ENCODE measurements at places on chromosomes 6 and 20.

DNA sequence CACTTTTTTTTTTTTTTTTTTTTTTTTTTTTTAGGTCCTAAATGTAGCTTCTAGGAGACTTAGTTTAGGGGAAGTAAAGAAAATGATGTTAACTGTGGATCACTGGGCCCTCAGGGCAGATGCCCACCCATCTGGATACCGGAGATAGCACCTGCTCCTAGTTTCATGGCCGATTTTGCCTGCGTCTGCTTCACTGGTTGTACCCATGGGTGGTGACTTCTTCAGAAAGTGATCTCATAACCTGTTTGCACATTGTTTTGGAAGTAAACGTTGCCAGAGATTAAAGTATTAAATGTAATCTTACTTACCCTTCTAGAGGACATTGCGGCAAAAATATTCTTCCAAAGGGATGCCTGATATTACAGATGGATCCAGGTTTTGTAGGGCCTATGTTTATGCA, 79.8 kb upstream of the SGK1 start:
- no peak for DNase-seq

DNA sequence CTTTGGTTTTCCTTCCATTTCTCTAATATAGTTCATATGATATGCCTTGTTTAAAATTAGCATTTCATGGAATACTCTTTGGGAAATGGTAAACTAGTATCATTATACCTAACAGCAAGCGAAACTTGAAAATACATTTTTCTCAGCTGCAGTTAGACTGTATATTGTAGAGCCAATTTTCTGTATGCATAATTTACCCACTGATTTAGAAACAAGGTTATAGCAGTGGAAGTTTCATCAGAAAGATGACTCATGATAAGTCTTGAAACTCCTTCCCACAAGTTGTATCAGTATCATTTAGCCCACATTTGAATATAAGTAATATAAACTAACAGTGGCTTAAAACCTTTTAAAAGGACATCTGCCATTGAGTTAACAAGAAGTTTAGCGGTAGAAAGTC, 164.8 kb upstream of the BMP5 start:
- DNase-seq: no peak

- peak; percentile 37 for DNase-seq
Measured at GRCh38 chr6:168214586-168215104, 104.9 kb downstream of the DACT2 start.

DNA sequence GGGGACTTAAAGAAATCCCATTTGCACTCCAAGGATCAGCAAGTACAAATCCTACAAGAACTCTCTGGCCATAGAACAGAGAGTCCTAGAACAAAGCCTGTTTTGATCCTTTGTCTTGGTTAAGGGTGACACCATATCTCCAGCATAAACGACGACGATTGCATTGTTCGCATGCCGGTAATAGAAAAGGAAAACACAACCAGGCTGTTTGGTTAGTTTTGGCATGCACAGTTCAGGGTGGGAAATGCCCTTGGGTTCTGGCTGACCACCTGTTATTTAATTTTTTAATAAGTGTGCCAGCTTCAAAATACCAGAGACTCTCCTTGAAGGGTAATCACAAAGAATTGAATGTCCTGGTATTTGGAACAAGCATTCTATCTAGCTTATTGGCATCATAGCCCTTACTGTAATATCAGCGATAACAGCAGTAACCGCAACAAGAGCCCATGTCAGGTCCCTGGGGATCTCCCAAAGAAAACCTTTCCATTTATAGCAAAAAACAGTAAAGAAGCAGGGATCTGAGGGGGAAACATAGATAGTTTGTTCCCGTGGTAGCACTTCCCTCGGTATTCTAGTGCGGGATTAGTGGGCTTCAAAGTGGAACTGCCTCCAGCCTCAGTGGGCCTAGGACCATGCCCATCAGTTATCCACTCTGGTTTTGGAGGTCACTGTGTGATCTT, 77.1 kb downstream of the TMEM170B start:
- no peak for DNase-seq

- DNase-seq: peak; percentile 77
Measured at GRCh38 chr6:106974999-106975737, 639 bp upstream of the CD24 start.

DNA sequence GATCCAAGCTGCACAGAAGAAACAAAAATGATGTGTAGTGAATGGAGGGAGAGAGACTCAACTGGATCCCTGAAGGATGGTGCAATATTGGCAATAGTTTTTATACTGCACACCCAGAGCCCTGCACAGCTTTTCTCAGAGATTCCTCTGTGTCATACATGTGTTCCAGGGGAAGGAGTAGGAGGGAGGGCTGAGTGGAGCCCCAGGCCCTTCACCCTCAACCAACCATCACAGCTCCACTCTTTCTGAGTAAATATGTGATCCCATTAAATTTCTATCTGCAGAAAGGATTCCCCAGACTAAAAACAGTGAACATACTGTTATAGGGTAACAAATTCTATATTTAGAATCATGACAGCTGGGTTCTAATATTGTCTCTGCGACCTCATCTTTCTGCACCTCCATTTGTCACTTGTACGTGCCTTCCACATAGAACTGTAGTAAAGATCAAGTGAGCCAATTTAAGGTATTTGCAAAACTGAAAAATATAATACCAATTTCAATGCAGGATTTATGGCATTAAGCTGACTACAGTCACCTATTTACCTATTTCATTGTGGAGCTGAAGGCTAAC, 421.4 kb upstream of the NRSN1 start:
- DNase-seq: no peak

DNA sequence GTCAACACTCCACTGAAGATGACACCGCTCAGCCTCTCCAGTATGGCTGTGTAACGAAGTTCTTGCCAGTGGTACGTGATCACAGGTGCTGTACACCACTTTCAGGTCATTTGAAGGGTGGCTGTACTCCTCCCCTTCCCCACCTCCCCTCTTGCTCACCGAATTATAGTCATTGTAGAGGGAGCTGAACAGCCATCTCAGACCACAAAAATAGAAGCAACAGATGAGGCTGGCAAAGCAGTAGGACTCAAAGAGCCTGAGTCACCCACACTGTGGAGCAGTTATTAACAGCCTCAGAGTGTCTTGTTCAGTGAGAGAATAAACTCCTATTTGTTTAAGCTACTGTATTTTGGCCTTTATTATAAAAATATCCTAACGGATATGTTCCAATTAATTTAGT, 192.5 kb upstream of the MCHR2 start:
- DNase-seq: no peak

GRCh38 chr20:23433628-23434027, 5.9 kb upstream of the CSTL1 start:
- no peak for DNase-seq

- DNase-seq: no peak
Measured at GRCh38 chr6:4388675-4389074, 253.3 kb upstream of the ECI2 start.

DNA sequence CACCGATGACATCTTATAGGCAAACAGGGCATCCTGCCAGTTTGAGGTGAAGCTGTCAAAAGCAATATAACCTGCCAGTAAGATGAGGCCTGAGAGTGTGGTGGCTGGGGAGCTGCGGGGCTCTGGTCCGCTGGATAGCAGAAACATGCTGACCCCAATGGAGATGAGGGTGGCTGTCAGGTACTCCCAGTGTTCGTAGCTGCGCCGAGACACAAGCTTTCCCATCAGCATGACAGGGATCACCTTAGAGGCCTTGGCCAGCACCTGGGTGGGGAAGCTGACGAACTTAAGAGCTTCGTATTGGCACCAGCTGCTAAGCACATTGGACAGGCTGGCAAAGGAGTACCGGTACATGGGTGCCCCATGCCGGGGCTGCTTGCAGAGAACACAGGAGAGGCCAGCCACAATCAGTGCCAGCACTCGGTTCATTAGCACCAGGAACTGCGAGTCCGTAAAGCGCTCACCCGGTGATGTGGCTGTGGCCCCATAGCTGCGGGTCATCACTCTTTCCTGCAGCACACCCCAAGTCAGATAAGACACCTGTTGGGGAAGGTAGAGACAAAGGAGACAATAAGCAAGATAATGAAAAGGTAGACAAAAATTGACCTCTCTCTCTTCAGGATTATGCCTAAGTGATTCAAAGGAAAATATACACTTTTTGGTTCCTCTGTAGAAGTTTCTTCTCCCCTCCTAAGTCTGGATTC, 2.1 kb downstream of the SLC35B2 start:
- no peak for DNase-seq

DNA sequence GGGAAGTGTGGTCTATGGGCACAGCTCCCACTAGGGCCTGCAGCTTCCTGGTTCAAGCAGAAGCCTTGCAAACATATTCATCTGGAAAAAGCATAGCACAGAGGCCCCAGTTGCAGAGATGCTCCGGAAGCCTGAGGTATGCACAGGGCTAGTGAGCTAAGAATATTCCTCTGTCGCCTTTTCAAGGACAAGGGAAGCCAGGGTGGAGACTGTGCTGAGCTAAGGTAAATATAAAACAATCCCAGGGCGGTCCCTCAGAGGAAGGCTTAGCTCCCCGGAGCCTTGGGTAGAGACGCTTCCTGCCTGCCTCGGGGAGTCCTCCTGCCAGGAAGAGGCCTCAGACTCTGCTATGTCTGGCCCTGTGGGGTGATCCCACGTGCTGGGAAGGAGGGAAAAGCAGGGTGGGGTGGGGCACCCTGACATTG, 134.8 kb upstream of the FOXA2 start:
- DNase-seq: no peak

DNA sequence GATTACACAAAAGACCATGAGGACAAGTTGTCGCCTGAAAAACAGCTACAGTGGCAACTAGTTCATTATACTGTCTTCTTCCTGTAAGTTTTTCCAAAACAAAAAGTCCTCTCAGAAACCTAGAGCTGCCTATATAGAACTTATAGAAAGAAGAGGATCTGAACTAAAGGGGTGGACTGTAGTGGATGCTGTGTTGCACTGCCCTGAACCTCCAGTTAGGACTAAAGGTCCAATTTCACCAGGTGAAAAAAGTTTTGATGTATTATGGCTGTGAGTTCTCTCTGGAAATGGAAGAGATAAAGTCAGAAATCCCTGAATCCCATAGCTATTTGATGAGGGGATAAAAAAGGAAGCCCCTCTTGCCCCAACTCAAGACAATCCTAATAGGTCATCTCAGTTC, 56.6 kb upstream of the TSHZ2 start:
- no peak for DNase-seq

DNA sequence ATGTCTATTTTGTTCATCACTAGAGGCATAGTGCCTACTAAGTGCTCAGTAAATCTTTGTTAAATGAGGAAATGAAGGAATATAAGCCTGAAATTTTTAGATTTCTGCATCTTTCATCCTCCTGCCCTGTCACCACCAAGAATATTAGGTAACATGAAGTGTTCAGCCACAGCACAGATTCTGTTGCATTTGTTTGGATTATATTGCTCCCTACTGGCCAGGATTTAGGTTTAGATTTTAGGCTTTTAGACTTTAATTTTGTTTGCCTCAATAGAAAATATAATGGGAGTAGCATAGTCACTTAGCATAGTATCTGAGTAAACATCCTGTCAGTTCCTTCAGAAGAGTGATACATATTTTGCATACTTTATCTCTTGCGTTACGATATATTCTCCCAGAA, 14.2 kb downstream of the FARS2 start:
- DNase-seq: no peak

- DNase-seq: no peak
Measured at GRCh38 chr20:24616258-24617079, 147.0 kb downstream of the SYNDIG1 start.

DNA sequence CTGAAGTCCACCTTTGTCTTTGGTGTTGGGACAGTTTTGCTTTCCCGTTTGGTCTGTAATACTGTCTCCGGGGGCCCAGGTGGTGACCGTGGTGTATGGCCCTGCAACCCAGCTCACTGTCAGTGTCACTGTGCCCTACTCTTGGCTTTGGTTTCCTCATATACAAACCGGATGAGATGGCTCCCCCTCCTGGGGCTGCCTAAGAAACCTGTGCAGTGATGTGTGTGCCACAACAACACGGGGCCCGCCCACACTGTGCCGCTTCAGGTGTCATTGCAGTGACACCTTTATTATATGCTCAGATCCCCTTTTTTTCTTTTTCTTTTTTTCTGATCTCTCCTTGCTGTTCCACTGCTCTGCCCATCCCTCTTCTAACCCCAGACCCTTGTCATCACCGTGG, 73.9 kb downstream of the RAMACL start:
- DNase-seq: no peak

DNA sequence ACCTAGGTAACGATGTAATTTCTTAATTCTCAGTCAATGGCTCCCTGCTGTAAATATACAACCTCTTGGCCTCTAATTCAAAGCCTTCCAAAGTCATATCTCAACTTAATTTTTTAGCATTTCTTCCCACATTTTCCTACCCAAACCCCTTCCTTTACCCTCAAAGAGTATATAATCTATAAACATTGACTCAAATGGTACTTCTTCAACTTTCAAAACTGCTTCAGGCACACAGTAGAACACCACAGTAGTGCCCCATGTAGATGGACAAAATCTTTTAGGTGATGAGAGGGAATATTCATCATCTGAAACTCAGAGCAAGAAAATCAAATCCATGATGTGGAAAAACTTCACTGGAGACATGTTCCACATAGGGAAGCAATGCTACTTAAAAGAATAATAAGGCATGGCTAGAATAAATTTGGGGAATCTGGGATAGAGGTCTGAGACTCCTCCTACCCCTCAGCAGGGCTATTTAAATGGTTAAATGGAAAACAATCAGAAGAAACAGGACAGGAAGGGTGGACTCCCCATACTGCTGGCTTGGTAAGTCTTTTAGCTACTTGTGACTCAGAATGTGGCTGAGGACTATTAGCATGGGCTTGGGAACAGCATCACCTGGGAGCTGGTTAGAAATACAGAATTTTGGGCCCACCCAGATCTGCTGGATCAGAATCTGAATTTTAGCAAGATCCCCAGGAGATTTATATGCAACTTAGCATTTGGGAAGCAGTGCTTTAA, 6.4 kb downstream of the SLC22A2 start:
- DNase-seq: no peak

DNA sequence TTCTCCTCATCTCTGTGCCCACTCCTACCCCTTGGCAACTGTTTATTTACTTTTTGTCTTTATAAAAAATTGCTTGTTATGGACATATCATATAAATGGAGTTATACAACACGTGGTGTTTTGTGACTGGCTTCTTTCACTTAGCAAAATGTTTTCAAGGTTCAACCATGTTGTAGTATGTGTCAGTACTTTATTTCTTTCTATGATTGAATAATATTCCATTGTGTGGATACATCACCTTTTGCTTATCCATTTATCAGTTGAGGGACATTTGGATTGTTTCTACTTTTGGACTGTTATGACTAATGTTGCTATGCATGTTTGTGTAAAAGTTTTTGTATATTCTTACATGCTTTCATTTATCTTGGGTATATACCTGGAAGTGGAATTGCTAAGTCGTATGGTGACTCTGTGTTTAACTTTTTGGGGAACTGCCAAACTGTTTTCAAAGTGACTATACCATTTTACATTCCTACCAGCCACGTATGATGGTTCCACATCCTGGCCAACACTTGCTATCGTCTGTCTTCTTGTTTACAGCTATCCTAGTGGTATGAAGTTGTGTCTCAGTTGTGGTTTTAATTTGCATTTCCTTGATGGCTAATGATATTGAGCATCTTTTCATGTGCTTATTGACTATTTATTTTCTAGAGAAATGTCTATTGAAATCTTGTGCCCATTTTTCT, 84.4 kb downstream of the SLX4IP start:
- DNase-seq: no peak
